Inflammatory macrophage treated with lipopolysaccharide for 4 hours (primary cell): ENCODE measurements at places on chromosomes 7 and 10.

DNA sequence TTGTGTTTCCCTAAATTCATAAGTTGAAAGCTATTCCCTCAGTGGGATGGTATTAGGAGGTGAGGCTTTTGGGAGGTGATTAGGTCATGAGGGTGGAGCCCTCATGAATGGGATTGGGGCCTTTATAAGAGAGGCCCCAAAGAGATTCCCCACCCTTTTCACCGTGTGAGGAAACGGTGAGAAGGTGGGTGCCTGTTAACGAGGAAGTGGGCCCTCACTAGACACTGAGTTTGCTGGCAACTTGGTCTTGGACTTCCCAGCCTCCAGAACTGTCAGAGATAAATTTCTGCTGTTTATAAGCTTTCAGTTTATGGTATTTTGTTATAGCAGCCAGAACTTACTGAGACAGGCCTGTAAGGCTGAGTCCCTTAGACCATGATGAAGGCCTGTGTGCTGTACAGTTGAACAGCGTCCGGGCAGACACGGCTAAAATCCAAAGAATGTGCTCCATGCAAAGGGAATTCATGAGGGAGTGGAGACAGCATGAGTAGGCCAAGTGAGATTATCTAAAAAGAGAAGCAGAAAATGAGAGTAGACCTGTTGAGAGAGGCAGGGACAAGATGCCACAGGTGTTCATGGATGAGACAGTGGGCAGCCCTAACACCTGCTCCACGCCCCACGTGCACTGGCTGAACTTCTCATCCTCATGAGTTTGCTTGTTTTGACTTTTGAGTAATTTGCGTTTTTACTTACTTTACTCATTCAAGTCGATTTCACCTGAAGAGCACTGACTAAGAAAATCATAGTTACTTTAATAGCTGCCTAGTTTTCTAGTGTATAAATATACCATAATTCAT, 66.9 kb upstream of the SFMBT2 start:
- no peak for DNase-seq

- peak; percentile 93 for DNase-seq
Measured at GRCh38 chr10:88851706-88852105, at the start of gene ANKRD22. Gene ANKRD22 (minus strand): TSS chr10:88851844. CDS start chr10:88851607, 237 bp downstream.

GRCh38 chr10:89838044-89838615, 136.7 kb downstream of the KIF20B start:
- DNase-seq = no peak

DNA sequence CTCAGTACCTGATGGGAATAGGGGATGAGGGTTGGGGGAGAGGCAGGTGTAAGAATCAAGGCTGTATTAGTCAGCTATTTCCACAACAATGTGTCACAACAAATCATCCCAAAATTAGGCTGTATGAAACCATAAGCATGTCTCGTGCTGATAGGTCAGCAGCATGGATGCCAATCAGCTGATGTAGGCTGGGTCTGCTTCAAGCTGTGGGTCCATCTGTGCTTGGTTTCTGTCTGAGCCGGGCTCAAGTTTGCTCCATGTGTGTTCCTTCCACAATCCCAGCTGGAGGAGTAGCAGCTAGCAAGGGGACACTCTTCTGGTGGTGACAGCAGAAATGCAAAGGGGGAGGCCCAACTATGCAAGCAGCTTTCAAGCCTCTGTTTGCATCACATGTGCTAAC, 97.9 kb upstream of the ZNF746 start:
- no peak for DNase-seq

- DNase-seq = peak; percentile 76
Measured at GRCh38 chr7:137771679-137772078, 75.1 kb downstream of the DGKI start.

DNA sequence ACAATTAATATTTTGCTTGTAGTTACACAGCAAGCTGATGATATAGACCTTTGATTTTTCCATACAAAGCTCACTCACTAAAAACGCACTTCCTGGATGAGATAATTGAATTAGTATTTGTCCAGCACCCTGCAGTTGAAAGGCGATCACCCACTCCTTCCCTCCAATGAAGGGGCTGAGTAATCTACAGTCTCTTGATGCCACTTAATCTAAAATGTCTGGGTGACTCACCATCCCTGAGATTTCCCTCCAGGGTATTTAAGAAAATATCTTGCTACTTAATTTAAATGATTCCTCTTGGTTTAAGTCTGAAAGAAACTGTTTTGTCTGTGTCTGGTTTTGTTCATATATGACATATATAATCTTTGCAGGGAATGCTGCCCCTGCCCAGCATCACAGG, 515.3 kb downstream of the GRID1 start:
- DNase-seq = no peak

DNA sequence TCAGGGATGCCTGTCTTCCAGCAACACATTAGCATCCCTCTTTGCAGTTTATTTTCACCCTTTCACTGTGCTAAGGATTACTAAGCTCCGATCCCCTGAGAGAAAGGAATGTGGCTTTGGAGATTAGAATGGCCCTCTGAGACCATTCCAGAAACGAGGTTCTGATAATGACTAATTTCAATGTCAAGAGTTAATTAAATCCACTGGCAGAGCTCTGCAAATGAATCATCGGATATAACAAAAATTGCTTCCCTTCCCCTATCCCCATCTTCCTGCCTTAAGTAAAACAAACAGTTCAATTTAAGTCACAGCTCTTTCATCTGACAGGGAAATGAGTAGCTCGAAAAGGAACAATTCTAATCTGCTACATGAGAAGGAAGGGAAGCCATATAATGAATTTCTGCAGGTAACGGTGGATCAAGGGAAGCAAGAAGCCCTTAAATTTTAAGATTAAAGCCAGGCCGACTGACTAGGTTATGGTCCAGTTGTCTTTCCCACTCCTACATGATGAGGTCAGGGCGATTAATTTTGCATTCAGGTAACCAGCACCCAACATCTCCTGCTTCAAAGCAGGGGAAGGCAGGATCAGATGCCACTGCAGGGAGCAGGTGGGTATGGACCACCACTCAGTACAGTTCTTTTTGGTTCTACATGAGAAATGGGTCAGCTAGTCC, 50.5 kb downstream of the MALSU1 start:
- DNase-seq = no peak

GRCh38 chr7:98223351-98223897, 12.2 kb downstream of the BHLHA15 start:
- no peak for DNase-seq

DNA sequence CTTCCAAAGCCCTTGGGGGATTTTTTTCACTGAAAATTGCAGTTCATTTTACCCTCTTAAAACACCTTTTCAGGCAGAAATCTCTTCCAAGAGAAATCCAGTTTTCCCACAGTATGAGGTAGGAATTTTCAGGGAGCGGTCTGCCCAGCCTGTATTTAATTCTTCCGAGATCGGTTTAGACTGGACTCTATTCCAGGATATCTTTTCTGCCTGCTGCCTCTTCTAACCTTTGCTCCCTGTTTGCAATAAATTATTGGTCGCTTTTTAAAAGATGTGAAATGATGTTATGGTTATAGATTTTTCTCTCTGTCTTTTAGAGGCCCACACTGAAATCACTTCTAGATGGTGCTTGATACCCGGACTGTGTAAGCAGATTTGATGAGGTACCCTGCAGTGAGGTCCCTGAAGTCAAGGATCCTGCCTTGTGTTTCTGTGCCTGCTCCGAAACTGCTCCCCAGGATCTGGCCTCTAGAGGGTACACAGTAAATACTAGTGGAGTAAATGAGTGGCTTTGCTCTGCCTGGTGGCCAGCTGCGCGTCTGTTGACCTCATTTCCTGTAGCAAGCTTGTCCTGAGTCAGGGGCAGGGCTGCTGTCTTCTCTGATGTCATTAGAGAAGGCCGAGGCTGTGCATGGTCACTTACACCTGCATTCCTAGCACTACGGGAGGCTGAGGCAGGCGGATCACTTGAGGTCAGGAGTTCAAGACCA, 191.6 kb downstream of the FANK1 start:
- peak; percentile 65 for DNase-seq

- no peak for DNase-seq
Measured at GRCh38 chr10:128042131-128042610, 84.1 kb downstream of the MKI67 start.

- no peak for DNase-seq
Measured at GRCh38 chr10:132957981-132958882, 15.9 kb upstream of the CFAP46 start.

- no peak for DNase-seq
Measured at GRCh38 chr7:85748861-85749260, 562.0 kb upstream of the SEMA3D start.

DNA sequence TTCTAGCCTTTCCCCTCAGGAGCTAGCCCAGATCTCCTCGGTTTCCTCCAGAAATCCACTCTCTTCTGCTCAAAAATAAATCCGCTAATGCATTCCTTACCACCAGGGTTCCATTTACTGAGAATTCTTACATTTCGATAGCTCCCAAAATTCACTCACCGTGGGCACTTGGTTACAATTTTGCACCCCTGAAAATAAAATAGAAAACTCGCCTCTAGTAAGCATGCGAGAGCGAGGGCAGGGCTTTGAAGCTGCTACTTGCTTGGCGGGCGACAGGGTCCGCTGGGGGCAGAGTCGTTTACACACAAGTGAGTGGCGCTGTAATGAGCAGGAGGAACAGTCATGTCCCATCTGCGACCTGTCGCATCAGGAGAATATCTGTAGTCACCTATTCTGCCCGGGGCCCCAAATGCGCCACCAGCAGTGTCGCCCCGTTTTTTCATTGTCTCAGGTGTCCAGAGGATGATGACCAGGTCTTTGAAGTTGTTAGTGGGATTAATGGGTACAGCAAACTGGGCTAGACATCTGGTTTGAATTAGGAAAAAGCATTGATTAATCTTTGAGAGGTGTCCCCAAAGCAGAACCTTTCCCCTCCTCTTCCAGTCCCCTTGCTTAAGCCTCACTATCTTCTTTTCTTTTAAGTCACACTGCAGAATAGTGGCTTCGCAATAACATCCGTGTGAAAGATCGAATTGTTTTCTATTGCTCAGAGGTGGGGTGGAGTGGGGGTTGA, 1.2 kb upstream of the MEOX2 start:
- no peak for DNase-seq

DNA sequence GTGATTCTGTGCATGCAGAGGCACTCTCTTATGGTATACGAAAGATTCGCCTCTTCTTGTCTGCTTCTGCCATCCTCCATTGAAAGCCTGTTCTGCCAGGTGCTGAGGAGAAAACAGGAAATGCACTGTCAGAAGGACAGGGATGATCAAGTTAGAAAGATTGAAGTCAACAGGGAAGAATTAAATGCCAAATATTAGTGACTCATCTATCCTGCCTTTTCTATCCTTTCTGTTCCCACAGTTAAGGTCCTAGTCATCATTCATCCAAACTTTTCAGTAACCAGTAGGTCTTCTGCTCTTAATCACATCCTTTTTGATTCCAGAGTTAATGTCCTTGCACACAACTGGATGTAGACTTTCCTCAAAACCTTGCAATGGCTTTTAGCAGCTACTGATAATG, 4.8 kb upstream of the ZNF783 start:
- DNase-seq = no peak

DNA sequence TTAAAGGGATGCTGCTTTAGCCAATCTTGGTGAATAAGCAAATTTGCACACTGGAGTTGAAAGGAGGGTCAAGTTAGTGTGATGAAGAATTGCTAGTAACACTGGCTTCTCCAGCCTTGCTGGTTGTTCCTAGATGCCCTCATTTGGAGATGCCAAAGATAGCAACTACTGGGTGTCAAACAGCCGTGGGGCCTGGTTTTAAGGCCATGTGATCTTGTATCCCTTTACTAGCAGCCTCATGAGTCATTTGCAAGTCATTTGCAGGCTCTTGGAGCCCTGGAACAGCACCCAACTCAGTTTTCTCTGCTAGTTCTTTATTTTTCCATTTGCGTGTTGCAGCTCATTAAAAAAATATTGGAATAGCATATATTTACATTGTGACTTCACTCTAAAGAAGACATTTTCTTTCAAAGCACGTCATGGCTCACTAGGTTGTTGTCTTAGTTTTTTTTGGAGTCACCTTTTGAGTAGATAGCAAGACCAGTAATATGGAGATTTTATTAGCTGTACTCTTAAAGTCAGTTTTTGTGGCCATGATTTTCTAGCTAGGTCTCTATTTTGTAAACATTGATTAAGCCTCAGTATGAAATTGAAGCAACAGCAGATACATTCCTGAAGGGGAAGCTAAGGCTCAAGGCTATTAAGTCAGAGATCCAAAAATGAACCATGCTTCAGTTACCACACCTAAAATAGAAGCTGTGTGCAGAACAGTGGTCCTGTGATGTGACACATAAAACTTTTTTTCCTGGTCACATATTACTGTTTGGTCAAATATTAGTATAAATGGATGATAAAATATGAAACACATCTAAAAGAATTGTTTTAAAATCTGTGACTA, 1.3 kb downstream of the LSMEM1 start:
- peak; percentile 67 for DNase-seq

DNA sequence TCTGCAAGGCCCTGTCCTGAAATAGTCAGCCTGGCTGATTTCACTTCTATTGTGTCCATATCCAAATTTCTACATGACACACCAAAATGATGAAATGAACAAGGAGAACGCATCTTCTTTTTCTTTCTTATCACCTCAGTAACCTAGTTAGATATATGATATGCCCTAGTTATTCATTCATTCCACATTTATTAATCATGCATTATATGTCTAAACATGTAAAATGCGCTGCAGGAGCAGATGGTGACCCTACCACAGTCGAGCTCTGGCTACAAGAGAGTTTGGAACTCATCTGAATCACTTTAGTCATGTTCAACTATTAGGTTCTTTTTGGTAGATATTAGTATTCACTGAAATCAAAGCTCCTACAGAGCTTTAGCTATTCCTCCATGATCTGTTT, 31.8 kb upstream of the VPS41 start:
- no peak for DNase-seq

DNA sequence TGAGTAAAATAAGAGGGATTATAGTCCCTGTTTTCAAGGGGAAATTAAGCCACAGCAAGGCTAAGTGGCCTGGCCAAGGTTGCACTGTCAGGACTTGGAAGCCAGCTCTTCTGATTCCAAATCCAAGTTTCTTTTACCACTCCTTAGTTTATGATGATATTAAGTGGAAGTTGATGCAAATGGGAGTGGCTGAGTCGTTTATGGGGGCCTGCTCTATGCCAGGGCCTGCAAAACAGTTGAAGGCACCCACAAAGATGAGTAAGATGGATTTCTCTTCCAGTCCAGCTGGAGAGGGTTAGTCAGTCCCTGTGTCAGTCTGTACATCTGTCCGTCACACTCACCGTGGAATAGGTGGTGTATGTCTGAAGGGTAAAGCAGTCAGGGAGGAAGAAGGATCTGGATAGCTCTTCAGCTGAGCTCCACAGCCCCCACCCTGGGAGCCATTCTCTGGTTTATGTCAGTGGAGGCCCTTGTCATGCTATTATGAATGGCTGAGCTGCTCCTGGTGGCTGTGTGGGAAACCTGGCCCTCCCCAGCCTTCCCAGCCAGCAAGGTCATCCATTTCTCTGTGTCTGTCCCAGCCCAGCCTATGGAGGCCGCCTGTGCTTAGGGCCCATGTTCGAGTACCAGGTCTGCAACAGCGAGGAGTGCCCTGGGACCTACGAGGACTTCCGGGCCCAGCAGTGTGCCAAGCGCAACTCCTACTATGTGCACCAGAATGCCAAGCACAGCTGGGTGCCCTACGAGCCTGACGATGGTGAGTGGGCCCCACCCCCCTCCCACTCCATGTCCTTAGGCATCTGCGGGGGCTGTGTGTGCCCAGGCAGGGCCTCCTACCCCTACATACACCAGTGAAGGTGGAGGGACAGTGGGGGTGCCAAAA, 44.5 kb downstream of the TBATA start:
- DNase-seq = no peak

- no peak for DNase-seq
Measured at GRCh38 chr10:131352765-131353290, 41.3 kb upstream of the TCERG1L start.
